NCI-H345 (cell line): ENCODE measurements at places on chromosomes 5 and 9.

DNA sequence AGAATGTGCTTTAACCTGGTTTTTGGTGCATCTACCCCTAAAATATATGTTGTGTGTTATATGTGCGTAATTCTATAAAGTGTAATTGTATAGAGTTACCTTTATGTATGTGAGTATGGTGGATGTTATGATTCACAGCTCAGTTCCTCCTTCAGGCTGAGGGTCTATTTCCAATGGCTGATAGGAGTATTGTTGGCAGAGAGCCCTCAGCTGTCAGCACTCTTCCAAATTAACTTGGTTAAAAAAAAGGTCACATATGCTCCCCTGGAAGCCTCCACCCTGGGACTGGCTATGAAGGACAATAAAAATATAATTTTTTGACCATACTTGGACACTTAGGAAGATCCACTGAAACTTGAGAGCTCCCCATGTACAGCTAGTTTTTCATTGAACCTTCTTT lies 250.4 kb upstream of the CDH12 start:
- DNase-seq, result no peak

GRCh38 chr5:105878402-105878801 lies 1792.3 kb downstream of the EFNA5 start:
- DNase-seq, result no peak

DNA sequence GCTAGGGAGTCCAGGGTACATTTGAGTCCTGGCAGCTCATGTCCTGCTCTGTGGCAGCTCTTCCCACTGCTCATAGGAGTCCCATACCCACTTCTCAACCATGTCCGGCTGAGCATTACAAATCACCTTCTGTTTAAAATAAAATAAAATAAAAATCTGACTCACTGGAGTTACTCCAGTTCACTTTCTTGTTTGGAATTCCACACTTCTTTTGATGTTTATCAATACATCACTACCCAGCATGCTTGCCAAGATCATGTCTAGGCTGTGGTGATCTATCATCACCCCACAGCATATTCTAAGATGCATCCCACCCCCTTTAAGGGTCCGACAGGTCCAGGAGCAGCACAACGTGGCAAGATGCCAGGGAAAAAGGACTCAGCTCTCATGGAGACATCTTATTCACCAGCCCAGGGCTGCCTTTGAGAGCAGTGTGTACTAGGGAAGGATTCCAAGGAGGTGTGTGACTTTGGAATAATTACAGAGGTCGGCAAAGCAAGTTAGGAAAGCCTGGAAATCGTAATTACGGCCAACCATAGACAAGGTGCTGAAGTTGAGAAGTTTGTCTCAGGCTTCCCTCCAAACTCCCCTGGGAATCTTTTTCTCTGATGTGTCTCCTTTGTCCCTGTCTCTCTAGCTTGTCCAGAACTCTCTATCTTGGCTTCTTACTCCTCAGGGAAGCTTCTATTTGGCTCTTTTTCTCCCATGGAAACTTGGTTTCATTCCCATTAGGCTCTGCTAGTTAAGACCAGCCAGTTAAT lies 111.4 kb upstream of the SLC1A3 start:
- DNase-seq, result no peak

GRCh38 chr5:43041110-43041668 lies 1.1 kb upstream of the ANXA2R start:
- peak; percentile 74 for DNase-seq

- DNase-seq, result no peak
Measured at GRCh38 chr9:5895782-5896181, 5.1 kb downstream of the MLANA start.

DNA sequence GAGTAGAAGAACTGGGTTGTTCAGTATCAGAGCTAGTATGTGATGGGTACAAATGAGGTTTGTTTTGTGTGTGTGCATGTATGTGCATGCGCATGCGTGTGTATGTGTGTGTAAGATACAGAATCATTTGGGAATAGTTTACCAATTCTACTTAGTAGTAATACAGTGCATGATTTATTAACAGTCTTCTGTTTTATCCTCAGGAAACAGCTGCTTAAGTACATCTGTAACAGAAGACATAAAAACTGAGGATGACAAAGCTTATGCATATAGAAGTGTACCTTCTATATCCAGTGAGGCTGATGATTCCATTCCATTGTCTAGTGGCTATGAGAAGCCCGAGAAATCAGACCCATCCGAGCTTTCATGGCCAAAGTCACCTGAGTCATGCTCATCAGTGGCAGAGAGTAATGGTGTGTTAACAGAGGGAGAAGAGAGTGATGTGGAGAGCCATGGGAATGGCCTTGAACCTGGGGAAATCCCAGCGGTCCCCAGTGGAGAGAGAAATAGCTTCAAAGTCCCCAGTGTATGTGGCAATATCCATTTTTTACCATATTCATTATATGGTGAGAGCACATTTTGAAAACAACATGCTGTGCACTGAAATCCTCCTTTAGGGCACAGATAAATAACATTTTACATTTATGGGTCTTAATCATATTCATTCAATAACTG lies 228.5 kb downstream of the KDM4C start:
- no peak for DNase-seq

GRCh38 chr5:176151281-176151680 lies 86.9 kb upstream of the SIMC1 start:
- DNase-seq, result no peak

GRCh38 chr9:122277285-122277897 lies 12.7 kb downstream of the MRRF start:
- DNase-seq, result no peak

GRCh38 chr9:130140706-130141105 lies 31.5 kb upstream of the NCS1 start:
- no peak for DNase-seq

DNA sequence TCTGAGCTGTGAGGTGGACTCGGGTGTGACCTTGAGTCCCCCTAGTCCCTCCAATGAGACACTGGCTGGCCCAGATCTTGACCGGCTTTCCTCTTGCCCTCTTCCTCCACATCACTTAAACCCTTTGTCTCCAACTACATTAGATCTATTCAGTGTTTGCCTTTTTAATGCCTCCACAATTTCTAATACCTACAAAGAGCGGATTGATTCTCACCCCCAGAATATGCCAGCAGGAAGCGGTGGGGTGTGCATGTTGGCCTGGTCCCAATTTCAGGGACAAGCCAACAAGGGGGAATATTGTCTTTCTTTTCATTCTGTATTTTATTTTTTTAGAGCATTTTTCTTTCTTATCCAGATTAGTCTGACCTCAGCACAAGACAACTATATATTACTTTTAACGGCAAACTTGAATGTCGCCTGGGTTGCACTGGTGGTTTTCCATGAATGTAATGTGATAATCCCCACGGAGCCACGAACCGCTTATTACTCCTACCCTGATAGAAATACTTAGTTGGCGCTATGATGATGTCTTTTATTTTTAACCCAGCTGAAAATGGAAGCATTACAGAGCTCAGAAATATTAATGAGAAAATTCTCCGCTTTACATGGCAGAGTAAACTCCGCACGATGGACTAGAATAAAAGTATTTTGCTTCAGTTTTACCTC lies 68.5 kb upstream of the MYO10 start:
- DNase-seq, result no peak

GRCh38 chr5:139699351-139699750 lies 51.2 kb downstream of the CXXC5 start:
- no peak for DNase-seq

GRCh38 chr5:95068289-95068910 lies 216.5 kb downstream of the MCTP1 start:
- no peak for DNase-seq

DNA sequence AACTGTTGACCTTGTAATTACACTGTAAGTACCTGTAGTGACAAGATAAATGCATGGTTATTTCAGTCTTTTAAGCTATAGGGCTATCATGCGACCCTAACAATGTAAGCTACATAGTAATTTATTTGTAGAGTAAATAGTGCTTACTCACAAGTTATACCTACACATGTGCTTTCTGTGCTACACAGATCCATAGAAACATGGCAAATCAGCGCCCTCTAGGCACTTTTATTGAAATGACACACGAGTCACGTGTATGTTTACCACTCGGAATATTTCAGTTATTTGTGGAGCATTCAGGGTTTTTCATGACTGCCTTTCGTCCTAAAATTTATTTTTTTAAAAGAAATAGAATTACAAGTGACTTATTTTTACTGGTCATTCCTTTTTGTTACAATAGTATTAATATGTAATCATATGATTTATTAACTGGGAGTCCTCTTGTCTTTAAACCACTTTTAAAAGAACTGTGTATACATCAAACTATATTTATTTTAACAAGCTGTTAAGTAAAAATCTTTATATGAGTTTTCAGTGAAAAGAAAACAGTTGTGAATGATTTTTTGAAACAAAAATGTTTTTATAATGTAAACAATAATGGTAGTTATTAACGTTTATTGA lies 1242.3 kb upstream of the WWC1 start:
- DNase-seq, result peak; percentile 52

GRCh38 chr9:98132806-98133631 lies 14.0 kb upstream of the TRIM14 start:
- DNase-seq, result peak; percentile 97

- DNase-seq, result no peak
Measured at GRCh38 chr5:107869438-107870115, 198.8 kb upstream of the EFNA5 start.

GRCh38 chr9:103714992-103715391 lies 379.1 kb upstream of the SMC2 start:
- no peak for DNase-seq

- DNase-seq, result no peak
Measured at GRCh38 chr9:104855807-104856206, 72.1 kb downstream of the ABCA1 start.

GRCh38 chr5:158544388-158545339 lies 555.1 kb downstream of the EBF1 start:
- DNase-seq, result no peak

GRCh38 chr9:116103976-116104820 lies 49.4 kb upstream of the PAPPA start:
- DNase-seq, result no peak

DNA sequence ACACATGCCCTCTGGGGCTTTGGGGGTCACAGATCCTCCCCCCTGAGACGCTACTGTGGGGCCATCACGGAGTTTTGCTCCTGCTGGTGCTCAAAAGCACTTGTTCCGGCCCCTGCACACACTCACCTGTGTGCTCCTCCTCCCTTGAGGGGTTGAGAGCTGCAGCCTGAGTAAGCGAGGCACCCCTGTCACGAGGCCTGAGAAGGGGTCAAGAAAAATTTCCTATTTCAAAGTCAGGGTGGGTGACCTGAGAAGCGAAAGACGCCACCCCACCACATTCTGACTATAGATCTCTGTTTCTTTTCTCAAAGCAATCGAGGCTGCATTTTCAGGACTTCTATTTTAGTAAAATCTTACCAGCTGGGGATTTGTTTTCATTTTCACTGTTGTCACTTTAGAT lies 138.5 kb downstream of the DCP2 start:
- no peak for DNase-seq

GRCh38 chr5:42026446-42026845 lies 101.4 kb downstream of the FBXO4 start:
- no peak for DNase-seq

GRCh38 chr5:176636426-176636825 lies 6.0 kb downstream of the EIF4E1B start:
- DNase-seq, result no peak

GRCh38 chr5:118295045-118295444 lies 693.3 kb downstream of the DTWD2 start:
- no peak for DNase-seq

DNA sequence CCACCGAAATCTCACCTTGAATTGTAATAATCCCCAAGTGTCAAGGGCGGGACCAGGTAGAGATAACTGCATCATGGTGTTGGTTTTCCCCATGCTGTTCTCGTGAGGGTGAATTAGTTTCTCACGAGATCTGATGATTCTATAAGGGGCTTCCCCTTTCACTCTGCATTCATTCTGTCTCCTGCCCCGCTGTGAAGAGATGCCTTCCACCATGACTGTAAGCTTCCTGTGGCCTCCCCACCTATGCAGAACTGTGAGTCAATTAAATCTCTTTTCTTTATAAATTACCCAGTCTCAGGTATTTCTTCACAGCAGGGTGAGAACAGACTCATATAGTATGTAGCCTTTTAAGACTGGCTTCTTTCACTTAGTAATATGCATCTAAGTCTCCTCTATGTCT lies 128.1 kb upstream of the NR5A1 start:
- no peak for DNase-seq

DNA sequence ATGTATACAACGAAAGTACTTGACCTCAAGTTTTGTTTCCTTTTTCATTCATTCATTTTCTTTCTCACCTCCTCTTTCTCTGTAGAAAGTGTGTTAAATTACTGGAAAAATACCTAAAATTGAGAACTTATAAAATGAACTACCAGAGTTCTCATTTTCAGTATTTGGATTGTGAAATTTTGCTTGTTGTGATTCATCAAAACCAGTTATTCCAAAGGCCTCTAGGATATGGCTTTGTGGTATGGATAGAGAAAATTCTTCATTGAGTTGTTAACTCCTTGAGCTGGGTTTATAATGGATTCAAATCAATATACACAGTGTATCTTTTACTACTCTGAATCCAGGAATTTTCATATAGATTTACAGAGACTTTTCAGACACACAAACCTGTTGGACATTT lies 287.6 kb downstream of the KDM4C start:
- DNase-seq, result no peak

DNA sequence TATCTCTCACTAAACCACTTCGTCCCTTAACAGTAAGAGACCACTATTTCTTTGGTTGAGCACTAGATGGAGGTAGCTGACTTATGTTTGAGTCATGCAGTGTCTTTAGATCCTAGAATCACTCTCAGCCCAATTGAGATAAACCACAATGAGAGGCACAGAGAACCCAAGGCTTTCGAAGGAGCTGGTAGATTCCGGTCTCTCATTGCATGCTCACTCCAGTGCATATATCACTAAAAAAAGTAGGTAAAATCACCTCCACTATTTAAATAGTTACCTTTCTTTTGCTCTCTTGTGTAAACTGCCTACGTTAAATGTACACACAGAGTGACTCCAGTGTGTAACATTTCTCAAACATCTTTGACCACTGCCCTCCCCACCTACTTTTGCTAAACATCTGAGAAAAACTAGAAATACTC lies 27.6 kb downstream of the ACTL7A start:
- DNase-seq, result no peak

- DNase-seq, result no peak
Measured at GRCh38 chr5:147617711-147618350, 108.0 kb upstream of the DPYSL3 start.

- DNase-seq, result no peak
Measured at GRCh38 chr9:89710697-89711096, 105.9 kb downstream of the GADD45G start.

GRCh38 chr5:51657340-51658240 lies 274.3 kb downstream of the ISL1 start:
- DNase-seq, result no peak

- no peak for DNase-seq
Measured at GRCh38 chr5:156331181-156331580, 4.2 kb downstream of the SGCD start.

GRCh38 chr5:142104491-142104890 lies 4.1 kb upstream of the NDFIP1 start:
- no peak for DNase-seq

- peak; percentile 48 for DNase-seq
Measured at GRCh38 chr5:33470544-33470943, 29.8 kb downstream of the TARS1 start.

GRCh38 chr5:142829801-142830220 lies 59.6 kb downstream of the ARHGAP26 start:
- DNase-seq, result no peak
